ENCODE measurements at places on chromosomes 11 and 22.
A peak's percentile ranks its signal among the peaks of the same experiment; 100 is the strongest.

DNA sequence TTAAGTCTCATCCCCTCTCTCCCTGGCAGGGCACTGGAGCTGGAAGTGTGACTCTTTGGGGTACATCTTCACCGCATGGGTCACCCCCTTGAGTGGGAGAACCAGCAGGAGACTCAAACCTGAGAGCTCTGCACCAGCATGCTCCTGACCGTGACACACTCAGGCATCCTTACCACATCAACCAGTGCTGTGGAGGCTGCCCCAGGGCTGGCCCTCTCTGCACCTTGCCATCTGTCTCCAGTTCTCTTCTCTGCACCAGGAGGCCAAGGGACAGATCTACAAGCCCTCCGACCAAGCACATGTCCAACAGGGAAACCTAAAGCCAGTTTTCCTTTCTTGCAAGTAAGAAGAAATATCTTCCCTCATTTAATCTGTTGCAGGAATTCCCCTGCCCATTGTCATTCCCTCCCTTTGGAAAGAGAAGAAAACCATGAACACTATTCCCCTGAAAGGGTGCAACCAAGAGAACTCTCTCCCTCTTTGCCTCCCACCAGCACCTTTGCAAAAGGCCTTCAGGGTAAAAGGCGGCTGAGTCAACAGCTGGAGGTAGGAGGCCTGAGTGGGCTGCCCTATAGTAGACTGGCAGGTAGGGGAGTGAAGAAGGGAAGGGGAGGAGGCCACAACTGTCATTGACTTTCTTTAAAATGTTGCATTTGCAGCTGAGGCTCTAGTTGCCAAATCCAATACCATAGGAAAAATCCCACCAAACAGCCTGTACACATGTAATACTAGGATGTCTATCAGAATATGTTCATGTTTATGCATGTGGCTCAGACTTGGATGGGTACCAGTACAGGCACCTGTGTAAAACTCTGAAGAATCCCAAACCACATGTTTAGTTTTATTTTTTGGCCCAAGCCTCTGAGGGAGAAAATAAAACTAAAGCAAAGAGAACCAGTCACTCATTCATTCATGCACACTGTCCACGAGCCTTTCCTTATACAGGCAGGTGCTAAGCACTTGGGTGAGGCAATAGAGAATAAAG, 117.0 kb downstream of the WT1 start:
- no peak for DNase-seq

DNA sequence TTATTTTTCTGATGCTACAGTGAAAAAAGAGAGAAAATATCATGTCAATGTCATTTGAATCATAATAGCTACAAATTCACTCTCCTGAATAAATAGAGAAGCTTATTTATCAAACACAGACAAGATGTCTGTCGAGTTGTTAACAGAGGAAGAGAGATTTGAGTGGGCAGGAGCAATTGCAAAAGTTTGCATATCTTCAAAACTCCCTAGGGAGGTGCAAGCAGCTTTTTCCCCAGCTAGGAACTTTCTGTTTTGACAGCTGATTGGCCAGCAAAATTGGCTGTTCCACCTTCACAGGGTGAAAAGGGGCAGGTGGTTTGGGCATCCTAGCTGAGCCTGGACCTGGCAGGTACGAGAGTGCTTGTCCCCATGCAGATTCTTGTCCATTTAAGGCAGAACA, 98.2 kb downstream of the NTM start:
- DNase-seq: no peak

GRCh38 chr11:117816846-117817367, 7.6 kb downstream of the FXYD2 start:
- no peak for DNase-seq

GRCh38 chr22:44482776-44483175, 15.3 kb downstream of the RTL6 start:
- DNase-seq: no peak

GRCh38 chr11:10351435-10351764, 46.5 kb downstream of the ADM start:
- no peak for DNase-seq

DNA sequence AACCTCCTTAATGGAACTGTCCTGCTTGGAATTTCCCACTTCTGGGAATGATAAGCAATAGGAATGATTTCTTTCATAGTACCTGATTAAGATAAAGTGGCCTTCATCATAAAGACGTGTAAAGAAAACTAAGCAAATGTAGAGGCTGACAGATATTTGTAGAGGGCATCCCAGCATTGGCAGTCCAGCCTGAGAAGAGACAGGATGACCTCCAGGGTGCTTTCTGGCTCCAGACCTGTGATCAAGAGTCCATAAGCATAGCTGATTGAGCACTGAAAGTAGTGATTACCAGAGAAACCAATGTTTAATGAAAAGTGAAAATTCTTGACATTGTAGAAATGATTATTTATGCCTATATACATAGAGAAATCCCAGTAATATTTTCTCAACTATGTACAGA, 33.6 kb downstream of the YAP1 start:
- DNase-seq: no peak

DNA sequence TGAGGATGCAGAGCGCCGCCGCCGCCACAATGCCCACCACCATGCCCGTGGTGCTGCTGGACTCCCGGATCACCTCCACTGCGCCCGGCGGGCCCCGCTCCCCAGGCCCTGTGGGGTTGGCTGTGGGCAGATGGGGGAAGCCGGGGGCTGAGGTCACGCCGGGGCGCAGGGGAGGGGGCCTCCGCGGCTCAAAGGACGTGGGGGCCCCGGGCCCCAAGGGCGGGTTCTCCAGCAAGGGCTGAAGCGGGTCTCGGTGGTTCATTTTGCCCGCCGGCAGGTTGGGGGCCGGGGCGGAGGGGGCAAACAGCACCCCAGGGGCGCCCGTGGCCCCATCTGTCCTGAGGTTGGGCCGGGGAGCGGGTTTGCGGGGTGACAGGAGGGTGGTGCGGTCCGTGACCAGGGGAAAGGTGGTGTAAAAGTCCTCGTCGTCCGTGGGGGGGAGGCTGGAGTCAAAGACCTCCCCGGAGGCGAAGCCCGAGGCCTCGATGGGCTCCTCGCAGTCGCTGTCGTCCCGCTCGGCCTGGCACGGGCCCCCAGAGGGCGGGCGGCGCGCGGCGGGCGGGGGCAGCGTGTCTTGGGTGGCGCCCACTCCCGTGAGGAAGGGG, 16.5 kb downstream of the SLC22A12 start:
- DNase-seq: no peak

GRCh38 chr22:49736538-49736937, 91.1 kb downstream of the BRD1 start:
- no peak for DNase-seq

- DNase-seq: no peak
Observed at GRCh38 chr11:35006389-35007128, 90.1 kb downstream of the PDHX start.

DNA sequence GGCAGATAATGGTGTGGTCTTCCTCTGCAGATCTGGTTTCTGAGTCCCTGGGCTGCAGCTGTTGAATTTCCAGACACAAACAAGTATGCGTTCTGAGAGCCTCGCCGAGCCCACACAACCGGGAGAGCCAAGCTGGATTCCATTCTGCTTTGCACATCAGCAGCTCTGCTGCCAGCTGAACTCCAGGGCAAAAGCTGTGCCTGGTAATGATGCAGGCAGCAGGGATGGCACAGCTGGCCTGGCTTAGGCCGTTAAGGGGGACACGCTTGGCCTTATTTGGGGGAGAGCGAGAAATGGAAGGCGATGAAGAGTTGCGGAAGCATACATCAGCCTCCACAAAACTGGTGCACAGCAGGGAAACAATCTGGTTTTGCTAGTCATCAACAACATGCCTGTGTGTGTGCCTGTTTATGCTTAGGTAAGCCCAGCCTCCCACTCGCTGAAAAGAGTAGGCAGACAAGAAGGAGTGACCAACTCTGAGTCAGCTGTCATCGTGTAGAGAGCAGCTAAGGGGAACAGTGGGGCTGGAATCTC, 25.1 kb downstream of the ADAMTS8 start:
- DNase-seq: no peak

GRCh38 chr11:77068457-77069335, 1.9 kb downstream of the CAPN5 start:
- no peak for DNase-seq

GRCh38 chr11:103016031-103016430, 60.5 kb upstream of the MMP13 start:
- DNase-seq: no peak

DNA sequence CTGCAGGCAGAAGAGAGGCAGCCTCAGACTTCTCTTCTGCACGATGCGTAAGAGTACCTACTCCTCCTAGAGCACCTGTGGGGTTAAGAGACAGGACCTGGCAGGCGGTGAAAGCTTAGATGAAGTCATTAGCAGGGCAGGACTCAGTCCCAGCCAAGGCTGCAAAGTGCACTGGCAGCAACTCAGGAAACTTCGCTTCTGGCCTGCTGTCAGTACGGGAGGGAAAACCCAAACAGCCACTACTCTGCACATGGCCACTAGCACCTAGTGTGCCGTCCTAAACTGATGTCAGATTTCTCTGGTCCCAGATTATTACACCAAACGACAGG, 8.8 kb upstream of the KLHL35 start:
- no peak for DNase-seq

- no peak for DNase-seq
Observed at GRCh38 chr22:22901578-22902218, 14.1 kb downstream of the IGLL5 start.

DNA sequence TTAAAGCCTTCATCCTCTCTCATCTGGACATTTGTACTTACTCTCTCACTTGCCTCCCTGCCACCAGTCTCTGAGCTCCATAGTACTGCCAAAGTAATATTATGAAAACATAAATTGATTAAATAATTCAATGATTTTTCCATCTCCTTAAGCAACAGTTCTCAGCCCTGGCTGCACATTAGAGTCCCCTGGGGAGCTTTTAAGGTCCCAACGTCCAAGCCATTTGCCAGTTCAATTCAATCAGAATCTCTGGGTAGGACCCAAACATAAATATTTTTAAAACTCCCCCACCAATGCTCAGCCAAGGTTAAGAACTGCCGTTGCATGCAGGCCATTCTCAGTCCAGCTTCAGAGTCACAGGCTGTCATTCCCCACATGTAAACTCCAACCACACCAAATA, 114.4 kb upstream of the BMAL1 start:
- no peak for DNase-seq

- no peak for DNase-seq
Observed at GRCh38 chr11:34495239-34495723, 18.3 kb downstream of the ELF5 start.

DNA sequence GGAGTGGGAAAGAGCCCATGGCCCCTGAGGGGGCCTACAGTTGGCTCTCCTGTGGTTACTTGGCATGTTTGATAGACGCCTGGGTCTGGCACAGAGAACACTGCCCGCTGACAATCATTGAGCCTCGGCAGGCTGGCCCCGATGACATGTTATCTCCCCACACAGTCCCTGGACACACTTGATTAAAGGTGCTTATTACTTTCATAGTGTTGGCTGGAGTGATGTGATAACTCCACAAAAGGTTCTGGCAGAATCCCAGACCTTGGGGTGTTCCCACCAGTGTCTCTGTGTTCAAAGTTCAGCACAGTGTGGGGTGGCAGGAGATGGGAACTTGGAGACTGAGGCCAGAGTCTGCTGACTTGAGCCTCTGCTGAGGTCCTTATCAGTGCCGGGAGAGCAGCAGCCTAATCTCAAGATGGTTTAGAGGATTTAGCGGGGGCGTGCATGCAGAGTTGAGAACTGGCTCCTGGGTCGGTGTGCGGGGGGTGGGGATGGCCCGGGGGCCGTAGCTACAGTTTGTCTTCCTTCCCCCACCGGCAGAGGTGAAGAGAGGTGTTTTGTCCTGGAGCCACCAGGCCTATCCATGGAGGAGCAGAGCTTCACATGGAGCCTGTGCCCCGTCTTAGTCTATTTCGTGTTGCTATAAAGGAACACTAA, 22.5 kb downstream of the PARVB start:
- no peak for DNase-seq

DNA sequence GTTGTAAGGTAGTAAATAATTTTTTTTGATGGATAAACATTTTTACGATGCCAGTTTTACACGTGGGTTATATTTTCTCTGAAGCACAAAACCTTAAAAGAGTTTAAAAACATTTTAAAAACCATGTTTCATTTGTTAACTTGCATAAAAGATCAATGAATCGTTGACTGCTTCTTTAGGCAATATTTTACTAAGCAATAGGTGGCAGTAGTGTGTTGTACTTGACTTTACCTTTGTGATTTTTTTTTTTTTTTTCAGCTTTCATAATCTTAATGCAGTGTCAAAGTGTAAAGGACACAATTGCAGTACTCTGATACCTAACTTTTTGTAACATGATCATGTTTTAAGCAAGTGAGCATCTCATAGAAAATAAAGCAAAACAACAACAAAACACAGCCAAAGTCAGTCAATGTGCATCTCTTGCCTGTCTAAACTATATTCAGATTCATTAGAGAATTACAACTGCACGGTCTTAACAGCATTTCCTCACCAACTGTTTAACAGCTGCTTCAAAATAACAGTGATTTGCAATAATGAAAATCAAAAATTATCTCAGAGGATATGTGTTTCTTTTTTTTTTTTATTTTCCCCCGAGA, 27.7 kb downstream of the DNAJC24 start:
- DNase-seq: peak; percentile 10

- no peak for DNase-seq
Observed at GRCh38 chr11:67820081-67820480, 145.7 kb upstream of the ALDH3B2 start.

DNA sequence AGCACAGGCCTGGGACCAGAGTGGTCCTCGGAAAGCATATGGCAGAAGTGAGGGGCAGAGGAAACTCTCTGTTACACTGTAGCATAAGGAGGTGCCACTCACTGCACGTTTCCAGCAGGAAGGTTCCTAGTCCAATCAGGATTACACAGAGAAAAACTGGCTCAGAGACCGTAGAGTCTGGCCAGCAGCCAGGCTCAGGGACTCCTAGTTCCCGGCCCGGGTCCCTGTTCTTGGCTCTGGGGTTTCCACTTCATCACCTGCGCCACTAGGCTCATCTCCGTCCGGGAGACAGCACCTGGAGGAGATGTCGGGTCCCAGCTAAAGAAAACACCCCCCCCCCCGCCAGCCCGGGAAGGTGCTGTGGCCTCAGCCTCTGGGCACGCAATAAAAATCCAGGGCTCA, 1.1 kb downstream of the TTLL12 start:
- DNase-seq: no peak

GRCh38 chr11:109658190-109658589, 236.2 kb downstream of the C11orf87 start:
- DNase-seq: no peak

GRCh38 chr11:74024261-74025029, 15.6 kb upstream of the UCP3 start:
- no peak for DNase-seq

DNA sequence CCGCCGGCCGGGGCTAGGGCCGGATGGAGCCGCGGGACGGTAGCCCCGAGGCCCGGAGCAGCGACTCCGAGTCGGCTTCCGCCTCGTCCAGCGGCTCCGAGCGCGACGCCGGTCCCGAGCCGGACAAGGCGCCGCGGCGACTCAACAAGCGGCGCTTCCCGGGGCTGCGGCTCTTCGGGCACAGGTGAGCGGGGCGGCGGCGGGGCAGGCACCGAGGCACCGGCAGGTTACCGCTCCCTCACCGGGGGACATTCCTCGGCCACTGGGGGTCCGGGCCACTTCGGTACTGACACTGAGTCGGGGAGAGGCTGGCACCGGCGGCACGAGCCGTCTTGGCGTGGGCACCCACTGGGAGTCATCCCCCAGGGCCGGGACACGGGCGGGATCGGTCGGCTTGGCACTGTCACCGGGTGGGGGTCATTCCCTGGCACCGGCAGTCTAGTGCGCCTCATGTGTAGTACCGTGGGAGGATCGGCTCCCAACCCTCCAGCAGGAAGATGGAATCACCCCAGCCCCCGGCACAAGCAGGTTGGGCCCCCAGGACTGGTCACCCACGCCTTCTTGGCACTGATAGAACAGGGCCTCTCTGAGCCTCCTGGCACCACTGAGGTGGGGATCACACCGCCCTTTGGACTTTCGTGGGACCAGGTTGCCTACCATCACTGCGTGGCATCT, 511 bp downstream of the DGKZ start:
- no peak for DNase-seq

GRCh38 chr22:37933711-37934376, 19.6 kb downstream of the C22orf23 start:
- peak; percentile 85 for DNase-seq
